ENCODE measurements at places on chromosomes 3 and 15.

DNA sequence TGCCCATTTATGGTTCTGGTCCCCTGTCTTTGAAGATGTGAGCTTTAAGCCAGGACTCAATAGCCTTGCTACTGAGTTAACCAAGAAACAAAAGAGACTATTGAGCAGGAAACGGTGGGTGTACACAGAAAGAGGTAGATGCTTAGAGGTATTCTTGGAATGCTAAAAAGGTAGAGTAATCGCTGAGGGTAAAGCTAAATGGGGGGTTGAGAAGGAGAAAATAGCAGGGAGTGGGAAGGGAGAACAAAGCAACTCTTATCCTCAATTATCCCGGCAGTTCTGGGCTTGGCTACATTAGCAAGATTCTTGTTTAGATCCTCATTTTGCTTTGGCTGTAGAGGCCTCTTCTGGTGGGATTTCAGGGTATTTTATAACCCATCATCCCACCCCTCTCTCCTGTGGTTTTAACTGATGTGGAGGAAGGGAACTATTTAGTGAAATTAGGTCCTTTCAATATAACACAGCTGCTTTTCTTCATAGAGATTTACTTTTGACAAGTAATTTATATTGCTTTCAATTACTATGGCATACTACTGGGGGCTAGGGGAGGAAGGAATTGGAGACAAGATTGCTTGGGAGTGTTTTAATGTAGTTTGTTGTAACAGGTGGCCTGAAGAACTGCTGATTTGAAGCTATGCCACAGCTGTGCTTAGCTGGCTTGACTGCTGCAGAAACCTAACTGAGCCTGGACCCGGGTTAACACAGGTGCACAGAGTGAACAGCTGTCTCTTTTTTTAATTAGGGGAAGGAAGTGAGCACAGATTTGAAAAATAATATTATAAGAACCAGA, 234.3 kb upstream of the CCDC54 start:
- DNase-seq = no peak

DNA sequence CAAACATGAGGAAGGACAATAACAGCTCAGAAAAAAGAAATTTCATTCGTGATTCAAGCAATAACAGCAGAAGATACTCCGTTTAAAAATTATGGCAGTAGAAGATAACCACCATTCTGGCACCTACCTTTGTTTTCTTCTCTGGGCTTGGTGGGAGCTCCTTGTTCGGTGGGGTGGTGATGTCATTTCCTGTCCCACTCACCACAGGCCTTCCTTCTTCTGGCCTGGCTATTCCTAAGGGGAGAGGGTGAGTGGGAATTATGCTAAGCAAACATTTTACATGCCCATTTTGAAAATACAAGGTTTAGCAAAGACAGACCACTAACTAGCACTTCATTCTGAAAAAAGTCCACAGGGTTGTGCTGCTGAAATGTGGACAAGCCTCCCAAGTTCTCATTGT, 74.4 kb downstream of the DHX30 start:
- no peak for DNase-seq

DNA sequence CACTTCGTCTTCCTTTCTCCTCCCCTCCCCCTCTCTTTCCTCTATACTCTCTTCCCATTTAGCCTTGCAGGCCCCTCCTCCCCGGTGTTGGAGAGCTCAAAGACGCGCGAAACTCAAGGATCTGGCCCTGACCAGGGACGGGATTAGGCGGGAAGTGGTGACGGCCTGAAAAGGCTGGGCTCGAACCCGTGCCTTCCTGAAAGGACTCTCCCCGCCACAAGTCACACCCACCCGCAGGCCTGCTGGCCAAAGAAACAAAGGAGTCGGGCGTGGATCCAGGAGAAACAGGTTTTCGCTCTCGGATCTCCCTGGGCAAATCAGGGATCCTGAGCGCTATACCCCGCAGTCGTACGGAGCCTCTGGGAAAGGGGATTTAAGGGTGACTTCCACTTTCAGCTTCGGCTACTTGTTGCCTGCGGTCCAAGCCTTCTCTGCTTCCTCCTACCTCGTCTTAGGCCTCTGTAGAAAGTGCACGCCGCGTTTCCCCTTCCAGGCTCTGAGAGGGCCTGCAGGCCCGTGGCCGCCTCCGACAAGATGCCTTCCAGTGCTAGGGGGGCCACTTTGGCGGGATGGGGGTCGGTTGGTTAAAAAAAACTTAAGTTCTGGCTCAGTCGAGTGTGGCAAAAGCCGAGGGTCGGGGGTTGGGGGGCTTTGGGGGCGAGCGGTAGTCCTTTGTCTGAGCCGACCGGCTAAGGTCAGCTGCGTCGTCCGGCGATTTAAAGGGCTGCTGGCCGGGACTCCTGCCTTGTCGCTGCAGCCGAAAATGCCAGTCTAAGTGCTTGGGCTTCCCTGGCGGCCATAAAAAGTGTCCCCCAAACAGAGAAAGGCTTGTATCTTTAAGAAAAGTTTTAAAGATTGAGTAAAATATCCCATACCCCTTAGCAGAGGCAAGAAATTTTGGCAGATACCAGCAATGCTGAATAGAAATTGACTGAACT, 8.2 kb downstream of the ZIC4 start:
- DNase-seq = no peak

GRCh38 chr3:23019596-23020300, 183.4 kb upstream of the UBE2E2 start:
- no peak for DNase-seq

DNA sequence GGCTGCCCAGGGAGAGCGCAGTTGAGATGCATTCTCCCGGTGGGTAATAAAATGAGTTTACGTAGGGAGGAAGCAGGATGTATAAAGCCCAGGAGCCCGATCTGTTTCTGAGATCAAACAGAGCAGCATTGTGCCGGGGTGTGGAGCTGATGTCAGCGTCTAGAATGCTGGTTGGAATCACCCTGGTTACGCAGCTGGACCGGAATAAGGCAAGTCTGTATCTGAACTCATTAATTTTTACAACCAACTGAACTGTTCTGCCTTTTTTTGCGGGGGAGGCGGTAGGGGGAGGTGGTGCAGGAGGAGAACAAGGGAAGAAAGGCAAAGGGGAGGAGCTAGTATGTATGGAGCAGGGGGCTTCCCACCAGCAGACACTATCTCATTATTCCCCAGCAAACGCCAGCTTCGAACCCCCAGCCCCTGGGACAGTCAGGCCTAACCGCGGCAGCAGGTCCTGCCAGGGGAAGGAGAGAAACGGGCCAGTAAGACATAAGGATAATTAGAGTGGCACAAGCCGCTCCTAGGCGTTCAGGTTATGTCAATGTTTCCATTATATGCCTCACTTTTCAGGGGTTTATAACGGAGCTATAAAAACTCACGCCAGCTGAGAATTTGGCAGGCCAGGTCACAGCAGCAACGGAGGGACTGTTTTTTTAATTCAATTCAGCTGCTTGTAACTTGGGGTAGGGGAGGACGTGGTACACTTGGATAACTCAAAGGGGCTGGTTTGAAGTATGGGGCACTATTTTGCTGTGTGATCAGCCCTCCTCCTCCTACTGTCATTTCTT, 175.3 kb upstream of the HES1 start:
- DNase-seq = no peak

GRCh38 chr15:60633426-60633968, 154.6 kb upstream of the ICE2 start:
- no peak for DNase-seq

DNA sequence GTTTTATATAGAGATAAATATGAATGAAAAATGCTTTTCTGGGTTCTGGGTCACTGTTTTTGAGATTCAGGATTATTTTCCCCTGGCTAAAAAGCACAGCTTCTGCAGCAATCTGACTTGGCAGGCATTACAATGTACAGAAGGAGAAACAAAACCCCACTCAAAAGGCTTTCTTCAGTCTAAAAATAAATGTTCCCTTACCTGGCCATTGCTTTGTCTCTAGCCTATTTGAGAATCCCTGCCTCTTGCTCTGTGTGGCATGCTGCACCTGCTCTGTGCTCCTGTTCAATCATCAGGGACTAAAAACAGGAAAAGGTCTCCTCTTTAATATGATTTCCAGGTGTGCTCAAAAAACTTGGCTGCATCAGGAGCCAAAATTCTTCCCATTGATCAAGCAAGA, 187.4 kb upstream of the STAC start:
- DNase-seq = no peak

DNA sequence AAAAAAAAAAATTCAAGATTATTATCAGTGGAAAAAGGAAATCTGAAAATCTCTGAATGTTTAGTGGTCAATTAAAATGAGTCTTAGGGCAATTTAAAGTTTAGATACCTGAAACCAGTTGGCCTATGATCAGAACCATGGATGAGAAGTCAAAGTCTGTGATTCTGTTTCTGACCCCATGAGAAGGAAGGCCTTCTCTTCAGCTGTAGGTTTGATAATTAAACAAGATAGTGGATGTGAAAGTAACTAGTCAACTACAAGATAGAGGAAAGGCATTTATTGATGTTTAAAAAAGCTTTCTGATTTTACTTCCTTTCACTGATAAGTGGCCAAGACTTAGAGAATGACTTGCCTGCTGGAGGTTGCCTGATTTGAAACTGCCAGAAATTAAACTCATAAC, 8.7 kb downstream of the PLS1 start:
- DNase-seq = no peak

DNA sequence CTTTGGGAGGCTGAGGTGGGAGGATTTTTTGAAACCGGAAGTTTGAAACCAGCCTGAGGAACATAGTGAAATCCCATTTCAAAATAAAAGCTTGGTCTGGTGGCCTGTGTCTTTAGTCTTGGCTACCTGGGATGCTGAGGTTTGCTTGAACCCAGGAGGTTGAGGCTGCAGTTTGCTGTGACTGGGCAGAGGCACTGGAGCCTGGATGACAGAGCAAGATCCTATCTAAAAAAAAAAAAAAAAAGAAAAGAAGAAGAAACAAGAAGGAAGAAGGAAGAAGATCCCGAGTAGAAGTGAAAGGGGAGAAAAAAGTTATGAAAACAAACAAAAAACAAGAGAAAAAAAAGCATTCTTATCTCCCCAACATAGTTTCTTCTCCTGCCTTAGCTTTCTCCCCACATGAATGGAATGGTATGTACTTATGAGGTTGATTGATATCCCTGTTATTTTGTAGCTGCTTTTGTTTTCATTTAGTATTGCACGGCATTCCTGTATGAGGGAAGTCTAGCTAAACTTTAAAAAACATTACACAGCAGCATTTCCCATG, 42.4 kb downstream of the TMEM40 start:
- DNase-seq = no peak
